ENCODE measurements at places on chromosomes 3 and 15. TPM values are rescaled to one million over a fixed set of nuclear protein-coding genes. Genes with fewer than 3 reads are reported as not detected.

The SKOR1 gene
- 0.03 TPM for total RNA-seq

The LYZL4 gene
- not detected for total RNA-seq

The MESP2 gene
- 0.51 TPM for total RNA-seq

The SLC28A2 gene
- not detected for total RNA-seq

The ALDH1L1 gene
- 0.64 TPM for total RNA-seq

The TMCO5A gene
- not detected for total RNA-seq
